ENCODE measurements at places on chromosomes 4 and X.

DNA sequence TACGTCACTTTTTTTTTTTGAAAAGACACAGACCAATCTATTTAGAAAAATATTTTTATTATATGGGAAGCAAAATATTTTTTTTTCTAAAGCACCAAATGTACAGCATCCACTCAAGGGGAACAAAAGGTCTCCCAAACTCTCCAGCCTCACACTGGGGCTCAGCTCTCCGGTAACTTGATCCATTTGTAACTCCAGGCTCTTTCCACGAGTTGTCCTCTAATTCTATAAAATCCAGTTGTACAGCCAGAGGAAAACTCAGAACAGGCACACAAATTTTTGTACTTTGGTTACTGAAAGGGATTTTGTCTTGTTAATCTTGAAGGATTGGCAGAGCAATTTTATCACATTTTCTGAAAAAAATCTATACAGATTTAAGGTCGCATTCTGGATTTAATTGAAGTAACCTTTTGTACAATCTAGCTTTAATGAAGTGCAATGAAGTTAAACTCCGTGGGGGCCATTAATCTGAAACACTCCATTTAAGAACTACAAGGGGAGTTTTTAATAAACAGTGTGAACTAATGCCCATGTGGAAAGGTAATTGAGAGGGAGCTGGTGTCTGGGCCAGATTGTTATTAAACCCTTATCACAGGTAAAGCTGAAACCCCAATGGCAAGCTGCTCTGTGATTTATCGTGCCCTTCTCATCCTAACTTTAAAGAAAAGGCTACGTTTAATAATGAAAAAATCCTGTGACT lies 161.2 kb upstream of the FRG1 start:
- no peak for DNase-seq

- DNase-seq, result no peak
These were observed 9.2 kb upstream of the FHDC1 start for GRCh38 chr4:152926959-152927358.

- no peak for DNase-seq
These were observed 208.2 kb downstream of the FAT4 start for GRCh38 chr4:125522992-125523391.

DNA sequence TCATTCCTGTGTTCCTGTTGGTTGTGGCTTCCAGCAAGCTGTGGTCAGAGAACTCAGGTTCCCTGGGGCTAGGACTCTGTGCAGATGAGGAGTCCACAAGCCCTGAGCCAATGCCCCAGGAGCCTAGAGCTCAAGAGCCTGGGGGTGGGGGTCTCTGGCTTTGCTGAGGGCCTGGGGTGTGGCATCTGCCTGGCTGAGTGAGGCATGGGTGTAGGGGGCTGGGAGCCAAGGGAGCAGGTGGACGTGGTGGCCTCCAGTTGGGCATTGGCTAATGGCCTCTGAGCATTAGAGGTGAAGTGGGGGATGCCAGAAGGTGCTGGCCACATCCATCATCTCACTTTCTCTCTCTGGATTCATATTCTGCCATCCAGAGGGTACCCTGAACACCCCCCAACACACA lies 5.3 kb upstream of the MAMLD1 start:
- DNase-seq, result no peak

DNA sequence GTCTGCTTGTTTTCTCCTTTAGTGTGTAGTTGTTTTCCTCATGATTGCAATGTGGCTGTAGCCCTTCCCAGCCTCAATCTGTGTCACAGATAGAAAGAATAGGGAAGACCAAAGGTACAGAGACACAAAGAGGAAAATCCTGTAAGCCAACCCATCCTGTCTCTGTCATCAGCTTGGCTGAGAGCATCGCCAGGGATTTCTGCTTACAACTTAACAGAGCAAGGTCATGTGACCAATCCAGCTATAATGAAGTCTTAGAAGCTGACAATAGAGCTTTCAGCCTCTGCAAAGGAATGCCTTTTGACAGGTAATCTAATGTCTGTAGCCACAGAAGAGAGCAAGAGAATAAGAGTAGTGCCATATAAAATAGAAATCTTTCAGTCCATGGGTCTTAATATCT lies 1598.0 kb upstream of the AGA start:
- DNase-seq, result no peak

DNA sequence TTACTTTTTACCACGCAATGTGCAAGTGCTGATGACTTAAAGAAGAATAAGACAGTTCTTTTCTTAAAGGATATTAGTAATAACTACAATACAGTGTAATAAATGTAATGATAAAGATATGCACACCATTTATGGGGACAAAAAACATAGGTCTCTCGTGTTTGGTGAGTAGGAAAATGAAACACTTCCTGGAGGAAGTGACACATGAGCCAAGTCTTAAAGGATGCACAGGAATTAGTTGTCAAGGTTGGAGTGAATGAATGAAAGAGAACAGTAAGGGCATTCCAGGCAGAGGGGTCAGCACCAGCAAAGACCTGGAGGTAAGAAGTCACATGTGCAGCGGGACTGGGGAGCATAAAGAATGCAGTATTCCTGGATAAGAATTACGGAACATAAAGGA lies 112.7 kb downstream of the SH3RF1 start:
- no peak for DNase-seq

GRCh38 chr4:38948551-38948950 lies 80.9 kb downstream of the FAM114A1 start:
- no peak for DNase-seq

DNA sequence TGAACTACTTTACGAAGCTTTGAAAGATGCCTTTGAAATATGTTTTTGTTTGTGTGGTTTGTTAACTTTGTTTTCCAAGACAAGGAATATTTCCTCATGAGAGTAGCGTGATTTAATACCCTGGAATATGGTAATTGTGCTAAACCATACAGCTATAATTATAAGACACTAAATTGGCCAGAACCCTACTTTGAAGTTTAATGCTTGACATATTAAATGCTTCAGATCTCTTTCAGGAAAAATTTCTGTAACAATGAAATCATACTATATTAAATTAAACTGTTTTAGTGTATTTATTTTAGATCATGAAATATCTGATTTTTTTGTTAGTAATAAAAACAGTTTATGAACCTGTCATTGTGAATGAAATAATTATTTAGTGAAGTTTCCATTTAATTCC lies 63.5 kb downstream of the DCLK2 start:
- no peak for DNase-seq

GRCh38 chrX:56995271-56995994 lies at the start of gene SPIN3:
TSS of gene SPIN3 (minus strand) at chrX:56995541. CDS start at chrX:56994947, 594 bp downstream.
- DNase-seq, result peak; percentile 60

GRCh38 chr4:184854673-184855072 lies 28.9 kb upstream of the ACSL1 start:
- peak; percentile 23 for DNase-seq

- DNase-seq, result no peak
These were observed 7.1 kb upstream of the SCRG1 start for GRCh38 chr4:173405840-173406606.

DNA sequence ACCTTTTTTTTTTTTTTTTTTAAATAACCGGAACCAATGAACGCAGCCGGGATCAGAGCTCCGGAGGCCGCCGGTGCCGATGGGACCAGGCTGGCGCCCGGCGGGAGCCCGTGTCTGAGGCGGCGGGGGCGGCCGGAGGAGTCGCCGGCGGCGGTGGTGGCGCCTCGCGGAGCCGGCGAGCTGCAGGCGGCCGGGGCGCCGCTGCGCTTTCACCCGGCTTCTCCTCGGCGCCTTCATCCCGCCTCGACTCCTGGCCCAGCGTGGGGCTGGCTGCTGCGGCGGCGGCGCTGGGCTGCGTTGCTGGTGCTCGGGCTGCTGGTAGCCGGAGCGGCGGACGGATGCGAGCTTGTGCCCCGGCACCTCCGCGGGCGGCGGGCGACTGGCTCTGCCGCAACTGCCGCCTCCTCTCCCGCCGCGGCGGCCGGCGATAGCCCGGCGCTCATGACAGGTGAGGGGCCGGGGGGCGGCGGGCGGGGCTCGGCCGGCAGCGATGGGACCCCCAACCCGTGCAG lies 337 bp downstream of the STIM2 start:
- peak; percentile 58 for DNase-seq

- no peak for DNase-seq
These were observed 298.4 kb downstream of the ARHGAP10 start for GRCh38 chr4:148030193-148030873.

DNA sequence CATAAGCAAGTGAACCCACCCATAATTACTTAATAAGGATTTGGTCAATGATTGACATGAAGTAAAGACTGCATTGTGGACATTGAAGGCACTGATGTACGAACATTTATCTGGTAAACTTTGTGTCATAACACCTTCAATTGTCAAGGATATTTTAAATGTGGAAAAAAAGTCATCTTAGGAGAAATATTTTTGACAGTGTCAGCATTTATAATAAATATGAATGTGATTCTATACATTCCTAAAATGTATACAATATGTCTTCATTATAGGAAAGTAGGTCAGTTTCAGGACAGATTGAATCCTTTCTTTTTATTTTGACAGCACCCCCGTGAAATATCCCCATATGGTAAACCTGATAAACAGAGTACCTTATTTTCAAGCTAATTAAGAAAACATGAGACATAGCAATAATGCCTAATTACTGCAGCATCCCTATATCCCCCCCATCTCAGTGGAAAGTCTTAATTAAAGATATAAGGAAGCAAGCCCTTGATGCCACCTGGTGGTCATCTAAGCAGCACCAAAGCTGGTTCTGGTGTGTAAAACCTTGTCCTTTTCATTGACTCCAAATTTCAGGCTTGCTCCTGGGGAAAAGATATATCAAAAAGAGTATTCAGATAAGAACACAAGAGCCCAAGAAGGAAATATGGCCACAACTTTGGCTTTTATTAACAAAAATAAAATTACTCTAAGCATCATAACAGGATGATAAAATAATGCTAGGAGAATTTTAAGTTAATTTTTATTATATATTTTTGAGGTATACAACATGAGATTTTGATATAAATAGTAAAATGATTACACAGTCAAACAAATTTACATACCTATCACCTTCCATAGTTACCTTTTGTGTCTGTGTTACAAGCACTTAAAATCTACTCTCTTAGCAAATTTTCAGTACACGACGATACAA lies 379.7 kb downstream of the TLL1 start:
- no peak for DNase-seq

All from CD4-positive, alpha-beta T cell treated with Interleukin-21 for 1 hour (primary cell).